ENCODE measurements at places on chromosomes 2 and 18. TPM values are rescaled to one million over a fixed set of nuclear protein-coding genes. Genes with fewer than 3 reads are reported as not detected.

NT5C1B gene
- not detected for total RNA-seq

CREG2 gene
- total RNA-seq, result 0.56 TPM

FBXO15 gene
- total RNA-seq, result not detected

GNAL gene
- total RNA-seq, result 2.0 TPM

NYAP2 gene
- 0.12 TPM for total RNA-seq

IGFBP2 gene
- 177 TPM for total RNA-seq

DAW1 gene
- total RNA-seq, result not detected

- DNase-seq, result no peak
Observed at GRCh38 chr2:3300224-3300995, 77.2 kb downstream of the EIPR1 start.

GRCh38 chr2:55063713-55064323, 13.6 kb upstream of the RTN4 start:
- no peak for DNase-seq

GRCh38 chr2:239329972-239330572, 70.7 kb downstream of the HDAC4 start:
- DNase-seq, result no peak

DNA sequence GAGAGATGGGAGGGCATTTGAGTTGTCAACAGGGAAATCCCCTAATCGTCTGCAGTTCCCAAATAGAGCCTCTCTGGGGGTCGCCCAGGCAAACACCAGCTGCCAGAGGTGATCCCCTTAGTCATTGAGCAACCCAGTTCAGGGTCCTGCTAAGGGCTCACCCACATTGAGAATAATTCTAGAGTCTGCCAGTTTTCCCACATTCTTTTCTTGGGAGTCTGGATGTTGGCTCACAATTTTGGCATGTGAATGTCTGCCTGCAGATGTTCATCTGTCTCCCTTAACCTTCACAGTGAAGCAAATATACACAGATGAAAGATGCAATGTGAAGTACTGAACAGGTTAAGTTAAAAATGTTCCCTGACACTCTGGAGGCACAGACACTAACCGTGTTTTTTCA, 11.4 kb upstream of the SMIM21 start:
- no peak for DNase-seq

GRCh38 chr2:196500686-196501431, 138.7 kb upstream of the CCDC150 start:
- no peak for DNase-seq

DNA sequence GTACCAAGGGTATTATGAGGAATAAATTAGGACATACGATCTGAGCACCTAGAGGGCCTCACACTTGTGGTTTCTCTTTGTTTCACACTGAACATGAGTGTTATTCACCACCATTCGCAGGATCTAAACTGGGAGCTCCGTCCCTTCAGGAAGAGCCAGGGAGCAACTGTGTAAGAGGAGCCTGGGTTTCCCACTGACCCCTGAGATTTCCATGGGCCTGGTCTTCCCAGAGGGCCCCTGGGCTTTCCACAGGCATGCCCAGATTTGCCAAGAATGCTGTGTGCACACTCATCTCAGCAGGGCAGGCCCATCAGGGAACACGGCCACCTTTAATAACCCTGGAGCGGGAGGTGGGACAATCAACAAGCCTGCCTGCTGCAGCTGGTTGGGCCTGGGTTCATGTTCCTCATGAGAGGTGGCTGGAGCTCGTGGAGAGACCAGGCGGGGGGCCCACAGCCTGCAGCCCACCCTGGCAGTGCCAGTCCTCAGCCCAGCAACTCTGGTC, 416.8 kb upstream of the MYT1L start:
- DNase-seq, result no peak

GRCh38 chr18:39460136-39460535, 1894.5 kb upstream of the CELF4 start:
- DNase-seq, result no peak

DNA sequence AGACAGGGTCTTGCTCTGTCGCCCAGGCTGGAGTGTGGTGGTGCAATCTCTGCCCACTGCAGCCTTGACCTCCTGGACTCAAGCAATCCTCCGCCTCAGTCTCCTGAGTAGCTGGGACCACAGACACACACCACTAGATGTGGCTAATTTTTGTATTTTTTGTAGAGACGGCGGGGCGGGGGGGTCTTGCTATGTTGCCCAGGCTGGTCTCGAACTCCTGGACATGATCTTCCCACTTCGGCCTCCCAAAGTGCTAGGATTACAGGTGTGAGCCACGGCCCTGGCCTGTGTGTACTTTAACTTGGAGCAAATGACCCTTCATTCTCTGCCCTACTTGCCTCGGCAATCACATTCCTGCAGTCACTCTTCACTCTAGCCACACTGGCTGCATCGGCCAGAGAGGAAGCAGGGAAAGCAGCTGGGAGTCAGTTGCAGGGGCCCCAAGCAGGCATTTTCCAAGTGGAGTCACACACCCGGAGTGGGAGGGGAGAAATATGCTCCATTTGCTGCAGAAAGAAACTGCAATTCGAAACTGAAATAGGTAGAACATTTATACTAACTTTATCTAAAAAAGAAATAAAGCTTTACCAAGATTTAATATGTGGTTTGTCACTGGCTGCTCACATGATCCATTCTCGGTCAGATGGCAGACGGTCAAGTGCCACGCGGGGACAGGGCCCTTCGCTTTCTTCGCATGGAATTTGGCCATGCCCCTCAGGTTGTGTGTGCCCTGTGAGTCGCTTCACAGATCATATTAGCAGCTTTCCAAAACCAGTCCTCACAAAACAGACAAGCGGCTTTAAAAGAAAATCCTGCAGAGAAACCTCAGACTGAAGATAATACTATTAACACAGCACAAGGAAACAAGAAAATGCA, 37.1 kb downstream of the FAM161A start:
- no peak for DNase-seq

- DNase-seq, result no peak
Observed at GRCh38 chr2:97661927-97662326, 1.9 kb downstream of the ACTR1B start.

GRCh38 chr18:2212598-2213205, 358.6 kb downstream of the METTL4 start:
- DNase-seq, result no peak

Measured in colonic mucosa (tissue), 4 donors.